ENCODE measurements at places on chromosomes 5 and 9. TPM values are rescaled to one million over a fixed set of nuclear protein-coding genes. Genes with fewer than 3 reads are reported as not detected.

DNA sequence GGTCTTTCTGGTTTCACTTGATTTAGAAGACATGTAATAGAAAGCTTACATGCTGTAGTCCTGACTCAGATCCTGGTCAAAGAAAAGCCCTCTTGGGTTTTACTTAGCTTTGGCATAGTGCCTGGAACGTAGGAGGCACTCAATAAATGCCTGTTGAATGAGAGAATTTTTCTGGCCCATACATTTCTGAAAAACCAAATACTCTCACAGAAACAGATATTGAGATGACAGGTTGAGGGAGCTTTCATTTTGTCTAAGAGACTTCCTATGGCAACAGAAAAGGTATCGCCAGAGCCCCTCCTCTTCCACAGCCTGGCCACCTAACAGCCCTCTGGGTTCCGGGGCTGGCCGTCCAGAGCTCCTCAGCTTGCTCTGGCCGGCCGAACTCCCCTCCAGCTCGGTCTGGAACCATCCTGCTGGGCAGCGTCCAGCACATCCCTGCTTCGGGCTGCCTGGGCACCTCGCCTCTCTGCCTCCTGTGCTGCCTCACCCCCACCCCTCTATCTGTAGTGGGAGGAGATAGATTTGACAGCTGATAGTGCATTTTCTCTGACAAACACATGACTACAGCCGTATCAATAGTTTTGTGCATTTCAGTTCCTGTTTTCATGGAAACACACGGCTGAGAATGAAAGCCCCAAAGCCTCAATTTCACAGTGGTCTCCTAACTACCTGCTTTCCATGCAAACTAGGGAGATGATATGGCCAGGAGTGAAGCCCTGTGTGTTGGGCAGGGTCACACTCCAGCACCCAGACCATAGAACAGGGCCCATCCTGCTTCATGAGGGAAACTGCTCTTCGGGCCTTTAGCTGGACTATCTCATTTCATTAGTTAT, 1.1 kb downstream of the IL4 start:
- H3K4me3 ChIP-seq, result no peak overlapping the region
- H3K36me3 ChIP-seq, result no peaks in the 10 kb centered on the region
- peaks cover 12% of the 10 kb centered on the region for H3K4me1 ChIP-seq
- peak overlapping the region; percentile 32 for H3K27ac ChIP-seq

ANKRD18A gene
- 0.15 TPM for polyA plus RNA-seq

- no peak for DNase-seq
- H3K4me3 ChIP-seq, result no peak overlapping the region
- H3K36me3 ChIP-seq, result no peaks in the 10 kb centered on the region
- peaks cover 5% of the 10 kb centered on the region for H3K27me3 ChIP-seq
These were observed 3.9 kb downstream of the SH3PXD2B start for GRCh38 chr5:172450453-172450852.

GDA gene
- not detected for polyA plus RNA-seq

GRCh38 chr5:96870094-96871026, 5.9 kb upstream of the ERAP2 start:
- peaks cover 36% of the 10 kb centered on the region for H3K4me1 ChIP-seq
- H3K27me3 ChIP-seq, result no peaks in the 10 kb centered on the region
- no peak overlapping the region for H3K27ac ChIP-seq
- no peaks in the 10 kb centered on the region for H3K36me3 ChIP-seq
- DNase-seq, result no peak
